ENCODE measurements at places on chromosomes 1 and 21.

GRCh38 chr1:2151911-2152310 lies 42.7 kb downstream of the FAAP20 start:
- no peak for DNase-seq

DNA sequence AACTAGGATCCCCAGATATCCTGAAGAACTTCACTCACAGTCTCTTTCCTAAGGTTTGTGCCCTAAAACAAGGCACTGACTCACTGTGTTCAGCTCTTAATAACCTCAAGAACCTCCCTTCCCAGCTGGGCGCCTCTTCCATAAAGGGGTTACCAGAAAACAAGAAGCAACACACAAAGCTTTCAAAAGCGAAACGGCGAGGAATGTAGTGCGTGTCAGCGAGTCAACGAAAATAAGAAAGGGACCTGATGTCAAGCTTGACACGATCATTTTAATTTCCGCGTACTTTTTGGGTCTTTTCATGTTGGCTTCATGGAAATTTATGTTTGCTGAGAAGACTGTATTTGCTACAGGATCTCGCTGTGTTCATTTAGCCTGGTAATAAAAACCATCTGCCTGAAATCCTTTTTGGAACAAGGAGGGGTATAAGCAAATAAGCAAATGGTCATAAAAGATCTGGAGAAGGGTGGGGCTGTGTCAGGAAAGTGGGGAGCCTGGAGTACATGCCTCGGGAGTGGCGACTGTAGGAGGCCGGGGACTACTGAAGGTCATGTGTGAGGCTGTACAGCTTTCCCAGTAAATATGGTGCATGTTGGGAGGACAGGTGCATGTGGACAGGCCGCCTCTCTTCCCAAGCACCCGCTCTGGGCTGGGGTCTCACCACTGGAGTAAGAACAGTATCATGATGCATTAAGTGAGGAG lies 11.4 kb upstream of the CLDN14 start:
- no peak for DNase-seq

GRCh38 chr1:64047549-64047996 lies 155.8 kb upstream of the UBE2U start:
- DNase-seq = no peak

- DNase-seq = no peak
Measured at GRCh38 chr21:35923971-35924370, 136.4 kb downstream of the SETD4 start.

- no peak for DNase-seq
Measured at GRCh38 chr1:12692967-12693782, 22.7 kb upstream of the AADACL3 start.

DNA sequence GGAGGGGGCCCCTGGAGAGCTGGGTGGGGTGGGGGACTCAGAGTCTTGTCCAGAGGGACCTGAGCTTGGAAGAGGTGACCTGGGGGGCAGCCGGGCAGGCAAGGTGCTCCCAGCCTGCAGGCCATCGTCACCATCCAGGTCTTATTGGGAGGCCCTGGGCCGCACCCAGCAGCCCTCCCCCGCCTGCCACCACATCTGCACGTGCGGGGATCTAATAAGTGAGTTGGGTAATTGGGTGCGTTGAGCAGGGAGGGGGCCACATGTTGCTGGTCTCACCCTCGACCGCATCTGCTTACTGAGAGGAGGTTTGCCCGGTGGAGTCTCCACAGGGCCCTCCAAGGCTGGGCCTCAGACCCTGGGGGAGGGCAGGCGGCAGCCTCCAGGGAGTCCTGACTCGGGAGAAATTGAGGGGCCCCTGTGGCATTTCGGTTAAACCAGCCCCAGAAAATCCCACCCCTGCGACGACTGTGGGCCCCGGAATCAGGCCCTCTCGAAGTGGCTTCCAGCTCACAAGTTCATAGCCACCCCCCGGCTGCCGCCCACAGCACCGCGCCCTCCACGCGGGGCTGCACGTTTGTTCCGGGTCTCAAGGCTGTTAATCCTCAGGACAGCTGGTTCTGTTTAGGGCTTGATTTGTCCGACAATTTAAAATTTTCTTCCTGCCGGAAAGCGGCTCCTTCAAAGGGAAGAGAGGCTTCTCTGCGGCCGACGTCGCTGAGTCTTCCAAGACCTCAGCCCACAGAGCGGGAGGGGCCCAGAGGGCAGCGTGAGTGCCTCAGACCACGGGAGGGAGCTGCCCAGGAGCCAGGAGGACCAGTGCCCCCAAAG lies 14.7 kb upstream of the COL6A2 start:
- DNase-seq = peak; percentile 7

- DNase-seq = no peak
Measured at GRCh38 chr1:30449003-30449402, 274.4 kb downstream of the MATN1 start.

DNA sequence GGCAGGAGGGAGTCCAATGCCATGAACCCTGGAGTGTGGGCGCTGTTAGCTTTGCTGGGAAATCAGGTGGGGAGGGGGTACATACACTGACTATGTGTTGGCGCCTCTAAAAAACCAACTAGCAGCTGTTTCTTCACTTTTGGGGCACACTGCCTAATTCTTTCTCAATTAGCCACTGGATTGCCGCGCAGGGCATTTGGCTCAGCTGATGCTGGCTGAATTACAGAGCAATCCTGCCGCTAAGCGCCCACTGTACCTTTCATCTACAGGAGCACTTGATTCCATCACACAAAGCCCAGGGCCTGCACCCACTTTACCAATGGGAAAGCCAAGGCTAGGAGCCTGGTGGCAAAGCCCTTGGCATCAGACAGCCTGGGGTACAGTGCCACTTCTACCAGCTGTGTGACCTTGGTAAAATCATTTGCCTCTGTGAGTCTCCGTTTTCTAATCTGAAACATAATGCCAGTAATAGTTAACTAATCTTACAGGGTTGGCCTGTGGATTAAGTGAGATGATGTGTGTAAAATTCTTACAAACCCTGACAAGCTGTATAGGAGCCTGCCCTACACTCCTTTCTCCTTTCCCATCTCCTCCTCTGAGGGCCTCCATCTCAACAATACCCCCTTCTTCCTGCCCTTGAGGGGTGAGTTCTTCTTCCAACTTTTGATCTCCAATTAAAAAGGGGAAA lies 59.0 kb downstream of the UBE2T start:
- DNase-seq = no peak

DNA sequence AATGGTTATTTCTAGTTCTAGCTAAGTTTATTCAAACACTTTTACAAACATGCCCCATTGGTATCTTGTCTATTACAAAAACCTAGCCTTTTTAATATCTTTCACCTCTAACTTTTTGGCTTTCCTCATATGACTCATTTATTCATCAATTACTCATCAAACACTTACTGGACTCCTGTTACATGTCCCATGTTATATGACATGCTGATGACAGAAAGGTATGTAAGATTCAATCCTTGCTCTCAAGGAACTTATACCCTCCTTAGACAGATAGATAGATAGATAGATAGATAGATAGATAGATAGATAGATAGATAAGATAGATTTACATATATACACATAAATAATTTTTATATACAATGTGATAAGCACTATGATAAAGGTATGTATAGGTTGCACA lies 33.9 kb upstream of the INSL5 start:
- DNase-seq = no peak

- no peak for DNase-seq
Measured at GRCh38 chr1:33686551-33686950, 177.3 kb upstream of the HMGB4 start.

GRCh38 chr1:158087320-158087927 lies 93.3 kb upstream of the CD1D start:
- DNase-seq = peak; percentile 55

GRCh38 chr1:245986404-245987218 lies 520.5 kb downstream of the SMYD3 start:
- DNase-seq = no peak

GRCh38 chr1:56302878-56303277 lies 276.5 kb downstream of the PLPP3 start:
- no peak for DNase-seq

- no peak for DNase-seq
Measured at GRCh38 chr1:206021626-206022365, 1.9 kb downstream of the CTSE start.

- DNase-seq = no peak
Measured at GRCh38 chr1:107018445-107018844, 38.0 kb upstream of the PRMT6 start.

DNA sequence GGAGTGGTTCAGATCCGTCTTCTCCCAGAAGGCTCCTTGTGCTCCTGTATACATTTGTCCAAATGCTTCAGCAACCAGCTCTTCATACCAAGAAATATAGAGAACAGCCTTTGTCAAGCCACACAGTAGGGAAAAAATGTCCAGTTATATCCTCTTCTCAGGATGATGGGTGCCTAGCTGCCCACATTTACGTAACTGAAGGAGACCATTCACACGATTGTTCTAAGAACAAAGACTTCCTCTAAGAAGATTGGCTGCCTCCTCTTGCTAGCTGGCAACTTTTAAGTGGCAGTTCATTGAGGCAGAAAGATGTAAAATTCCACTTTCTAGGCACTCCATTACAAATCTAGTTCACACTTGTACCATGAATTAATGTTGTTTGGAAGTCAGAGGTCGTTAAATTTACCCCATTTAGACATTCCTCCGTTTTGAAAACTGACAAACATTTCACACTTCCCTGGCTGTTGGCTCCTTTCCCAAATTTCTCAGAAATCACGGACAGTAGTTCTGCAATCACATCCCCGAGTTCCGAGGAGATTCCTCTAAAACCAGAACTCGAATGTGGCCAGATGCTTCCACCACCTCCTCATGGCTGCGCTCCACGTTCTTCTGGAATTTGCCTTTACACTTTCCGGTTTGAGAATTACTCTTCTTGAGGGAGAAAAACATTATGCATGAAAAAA lies 45.6 kb upstream of the CSF1 start:
- no peak for DNase-seq

GRCh38 chr1:184053881-184054280 lies 2.4 kb downstream of the TSEN15 start:
- DNase-seq = no peak

DNA sequence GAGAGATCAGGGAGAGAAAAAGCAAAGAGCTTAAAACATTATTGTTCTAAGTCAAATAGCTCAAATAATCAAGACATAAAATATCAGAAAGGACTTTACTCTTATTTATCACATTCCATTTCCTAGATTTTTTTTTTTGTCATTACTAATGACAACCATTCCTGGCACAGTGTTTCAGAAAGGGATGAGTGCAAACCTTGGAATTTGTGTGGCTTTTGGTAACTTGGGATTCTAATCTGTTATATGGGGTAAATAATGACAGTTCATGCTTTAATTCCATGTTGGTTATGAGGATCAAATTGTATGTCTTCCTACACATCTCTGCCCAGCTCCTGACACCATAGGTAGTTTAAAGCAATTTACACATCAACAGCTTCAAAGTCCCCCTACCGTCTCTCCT lies 358.4 kb upstream of the ADGRL4 start:
- no peak for DNase-seq

DNA sequence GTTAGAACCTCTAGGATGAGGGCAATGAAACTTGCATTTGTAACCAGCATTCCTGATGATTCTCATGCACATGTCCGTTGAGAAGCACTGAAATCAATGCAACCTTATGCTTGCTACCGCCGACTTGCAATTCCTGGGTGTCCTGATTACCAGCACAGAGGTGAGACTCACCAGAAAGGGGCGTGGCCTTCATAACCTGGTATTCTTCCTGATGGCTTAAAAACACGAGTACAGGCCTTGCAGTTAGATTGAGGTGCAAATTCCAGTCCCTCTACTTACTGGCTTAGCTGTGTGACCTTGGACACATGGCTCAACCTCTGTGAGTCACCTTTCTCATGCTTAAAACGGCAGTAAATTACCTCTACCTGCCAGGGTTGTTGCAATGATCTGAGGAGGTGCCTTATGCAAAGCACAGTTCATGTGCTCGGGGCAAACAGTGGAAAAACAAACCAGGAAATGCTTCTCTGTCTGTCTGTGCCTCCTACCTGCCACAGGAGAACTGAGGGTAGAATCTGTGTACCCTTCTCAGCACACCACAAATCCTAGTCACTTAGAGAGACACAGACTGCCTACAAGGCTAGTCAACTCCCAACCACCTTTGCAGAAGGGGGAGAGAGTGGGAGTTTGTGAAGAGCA lies 39.1 kb upstream of the ECE1 start:
- no peak for DNase-seq

DNA sequence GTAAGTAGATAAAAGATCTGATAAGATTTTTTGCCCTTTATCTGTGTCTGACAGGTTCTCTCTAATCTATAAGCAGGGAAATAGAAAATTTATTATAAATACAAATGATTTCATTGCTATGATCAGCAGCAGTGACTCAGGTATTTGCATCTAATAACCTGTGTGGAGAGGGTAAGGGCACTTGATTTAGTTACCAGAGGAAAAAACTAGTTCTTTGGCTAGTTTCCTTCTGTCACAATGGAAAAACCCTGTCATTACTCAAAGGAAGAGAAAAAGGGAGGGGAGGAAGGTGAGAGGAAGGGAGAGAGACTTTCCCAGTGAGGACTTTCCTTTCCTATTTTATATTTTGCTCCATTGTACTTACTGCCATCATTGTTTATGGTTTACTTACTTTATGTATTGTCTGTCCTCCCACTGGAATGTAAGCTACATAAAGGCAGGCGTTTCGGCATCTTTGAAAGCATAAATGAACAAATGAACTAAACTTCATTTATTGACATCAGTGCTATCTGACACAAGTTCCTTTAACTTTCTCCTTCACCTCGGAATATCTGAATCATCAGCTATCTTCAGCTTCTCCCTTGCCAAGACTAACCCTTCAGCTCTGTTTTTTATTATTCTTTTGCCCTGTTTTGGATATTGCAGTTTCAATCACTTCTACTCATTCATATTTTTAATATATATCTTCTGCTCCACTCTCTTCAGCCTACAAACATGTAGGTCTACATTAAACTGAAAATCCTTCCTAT lies 34.9 kb downstream of the WDR3 start:
- no peak for DNase-seq

DNA sequence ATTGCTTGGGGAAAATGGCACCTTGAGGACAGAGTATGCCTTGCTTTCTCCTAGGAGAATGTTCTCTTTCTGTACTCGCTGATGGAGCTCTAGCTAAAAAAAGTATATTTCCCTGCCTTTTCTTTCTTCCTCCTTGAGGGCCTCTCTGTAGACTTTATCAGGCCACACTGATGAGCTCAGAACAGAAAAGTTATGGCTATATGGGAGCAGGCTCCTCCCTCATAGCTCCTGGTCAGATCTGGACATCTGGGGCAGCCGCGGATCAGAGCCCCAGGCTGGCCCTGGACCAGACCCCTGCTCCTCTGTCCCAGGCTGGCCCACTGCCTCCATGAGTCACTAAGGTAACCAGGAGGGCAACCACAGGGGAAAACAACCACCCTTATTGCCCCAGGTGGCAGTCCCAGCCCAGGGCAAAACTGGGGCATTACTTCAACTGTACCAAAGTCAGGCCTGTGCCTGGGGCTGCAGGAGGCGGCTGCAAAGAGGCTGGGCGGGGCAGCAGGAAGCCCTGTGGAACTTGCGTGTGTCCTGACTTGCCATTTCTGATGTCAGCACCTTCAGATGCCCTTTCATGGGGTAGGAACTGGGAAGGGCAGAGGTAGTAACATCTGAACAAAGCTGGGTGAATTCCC lies 26.3 kb upstream of the ZNF648 start:
- no peak for DNase-seq

Measured in activated T-cell treated with anti-CD3 and anti-CD28 coated beads, Interleukin-2, amount 50 U/mL, for 48 hours (primary cell).